ENCODE measurements at places on chromosomes 5 and 9.

- no peak for DNase-seq
Measured at GRCh38 chr9:123513554-123513953, 157.6 kb downstream of the CRB2 start.

DNA sequence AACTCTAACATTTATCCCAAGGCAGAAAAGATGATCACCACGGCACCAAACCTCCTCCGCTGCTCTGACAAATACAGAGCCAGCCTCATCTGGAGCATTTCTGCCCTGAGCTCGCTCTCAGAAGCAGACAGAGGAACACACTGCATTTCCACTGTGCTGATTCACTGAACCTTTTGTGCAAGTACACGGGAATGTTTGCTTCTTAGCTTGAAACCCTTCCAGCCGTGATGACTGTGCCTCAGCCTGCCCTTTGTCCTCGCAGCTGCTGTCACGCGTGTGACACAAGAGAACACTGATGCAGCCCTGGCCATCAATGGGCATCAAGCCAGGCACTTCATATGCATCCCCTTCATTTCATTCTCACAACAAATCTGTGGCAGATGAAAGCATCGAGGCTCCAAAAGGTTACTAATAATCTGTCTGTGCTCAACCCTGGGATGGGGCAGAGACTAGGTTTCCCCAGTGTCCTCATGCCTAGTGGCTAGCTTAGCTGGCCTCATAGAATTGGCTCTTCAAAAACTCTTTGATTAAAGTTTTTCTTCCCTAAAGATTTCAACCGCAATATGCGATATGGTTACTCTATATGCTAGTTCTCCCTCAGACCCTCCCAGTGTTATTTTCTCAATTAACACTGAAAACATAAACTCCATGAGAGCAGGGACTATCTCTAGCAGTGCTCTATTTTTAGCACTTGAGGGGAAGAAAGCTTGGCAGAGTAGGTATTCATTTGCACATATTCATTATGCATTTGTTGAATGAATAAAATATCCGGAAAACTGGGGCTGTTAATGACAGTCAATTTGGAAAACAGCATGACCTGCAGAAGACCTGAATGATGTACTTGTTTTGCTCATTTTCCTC, 7.3 kb downstream of the CDC14B start:
- DNase-seq = no peak

DNA sequence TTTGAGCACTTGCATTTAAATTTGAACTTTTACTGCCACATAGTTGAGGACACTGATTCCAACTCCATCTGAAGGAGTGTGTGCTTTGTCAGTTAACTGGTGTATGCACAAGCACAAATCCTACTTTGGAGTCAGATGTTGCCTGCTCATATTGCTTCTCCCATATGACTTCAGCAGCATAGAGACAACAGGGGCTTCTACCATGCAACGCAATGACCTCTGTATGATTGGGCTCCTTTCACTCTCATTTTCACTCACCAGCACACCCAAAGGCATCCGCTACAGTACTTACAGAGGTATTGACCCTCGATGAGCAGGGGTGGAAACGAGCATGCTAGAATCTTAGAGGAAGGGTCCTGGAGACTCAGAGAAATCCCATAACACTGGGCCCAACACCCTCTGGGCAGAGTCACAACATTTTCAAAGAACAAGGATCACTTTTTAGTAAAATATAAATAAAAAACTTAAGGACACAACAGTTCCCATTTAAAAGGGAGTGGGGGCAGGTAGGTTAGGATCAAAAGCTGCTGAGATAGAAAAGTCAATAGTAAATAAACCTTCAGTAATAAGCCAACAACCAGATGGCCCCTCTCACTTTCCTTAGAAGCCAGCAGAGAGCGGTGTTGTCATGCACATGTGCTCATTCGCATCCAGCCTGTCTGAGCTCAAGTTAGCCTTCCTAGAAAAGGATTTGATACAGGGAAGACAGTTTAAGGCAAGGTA, 203.8 kb downstream of the SNCAIP start:
- peak; percentile 70 for DNase-seq

DNA sequence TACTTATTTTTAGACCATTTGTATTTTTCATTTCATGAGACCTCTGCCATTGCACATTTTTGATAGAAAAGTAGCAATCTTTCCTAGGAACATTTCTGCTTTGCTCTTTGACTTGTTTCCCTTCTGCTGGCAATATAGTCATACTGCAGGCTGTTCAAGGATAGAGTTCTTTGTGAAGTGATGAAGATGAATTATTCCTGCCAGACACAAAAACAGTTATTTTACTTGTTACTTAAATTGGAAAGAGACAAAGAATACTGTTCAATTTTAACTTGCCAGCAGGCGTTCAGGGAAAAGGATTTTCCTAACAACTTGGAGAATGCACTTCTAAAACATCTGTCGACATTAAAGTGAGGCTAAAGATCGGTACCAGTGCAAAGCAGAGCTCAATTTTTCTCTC, 251.7 kb upstream of the ACTBL2 start:
- DNase-seq = no peak
